HEK293T (cell line): ENCODE measurements at places on chromosomes 5 and 9.

DNA sequence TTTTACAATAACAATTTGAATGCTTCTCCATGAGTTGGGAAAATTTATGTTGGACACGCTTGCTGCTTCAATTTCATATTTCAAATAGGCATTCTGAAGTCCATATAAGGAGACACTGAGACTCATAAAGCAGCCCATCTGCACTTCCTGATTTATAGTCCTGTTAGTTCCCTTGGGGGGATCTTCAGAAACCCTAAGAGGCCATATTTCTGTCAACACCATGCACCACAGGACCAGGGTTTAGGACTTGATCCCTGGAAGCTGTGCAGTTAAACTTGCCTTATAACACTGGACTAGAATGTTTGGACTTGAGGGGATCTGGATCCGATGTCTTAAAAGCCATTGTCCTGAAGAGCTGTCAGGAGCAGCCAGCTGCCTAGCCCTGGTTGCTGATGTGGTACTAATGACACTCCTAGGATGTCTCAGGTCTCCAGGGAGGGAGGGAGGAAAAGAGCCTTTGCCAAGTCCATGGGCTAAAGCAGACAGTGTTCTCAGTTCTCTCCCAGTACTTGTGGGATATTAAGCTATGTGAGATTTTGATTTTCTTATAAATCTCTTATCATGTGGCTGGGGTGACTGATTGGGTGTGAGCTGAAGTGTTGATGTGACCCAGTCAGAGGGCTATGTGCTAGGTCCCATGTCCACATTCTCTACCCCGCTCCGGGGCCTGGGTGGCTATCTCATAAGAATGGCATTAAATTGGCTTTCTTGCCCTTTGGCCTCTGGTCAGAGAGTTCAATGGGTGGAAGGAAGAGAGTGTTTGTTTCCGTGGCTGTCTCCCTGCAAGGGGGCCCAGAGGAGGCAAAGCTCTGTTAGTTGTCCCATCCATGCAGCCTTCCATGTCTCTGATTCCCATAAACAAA, 399.8 kb downstream of the OSTF1 start:
- DNase-seq = no peak

DNA sequence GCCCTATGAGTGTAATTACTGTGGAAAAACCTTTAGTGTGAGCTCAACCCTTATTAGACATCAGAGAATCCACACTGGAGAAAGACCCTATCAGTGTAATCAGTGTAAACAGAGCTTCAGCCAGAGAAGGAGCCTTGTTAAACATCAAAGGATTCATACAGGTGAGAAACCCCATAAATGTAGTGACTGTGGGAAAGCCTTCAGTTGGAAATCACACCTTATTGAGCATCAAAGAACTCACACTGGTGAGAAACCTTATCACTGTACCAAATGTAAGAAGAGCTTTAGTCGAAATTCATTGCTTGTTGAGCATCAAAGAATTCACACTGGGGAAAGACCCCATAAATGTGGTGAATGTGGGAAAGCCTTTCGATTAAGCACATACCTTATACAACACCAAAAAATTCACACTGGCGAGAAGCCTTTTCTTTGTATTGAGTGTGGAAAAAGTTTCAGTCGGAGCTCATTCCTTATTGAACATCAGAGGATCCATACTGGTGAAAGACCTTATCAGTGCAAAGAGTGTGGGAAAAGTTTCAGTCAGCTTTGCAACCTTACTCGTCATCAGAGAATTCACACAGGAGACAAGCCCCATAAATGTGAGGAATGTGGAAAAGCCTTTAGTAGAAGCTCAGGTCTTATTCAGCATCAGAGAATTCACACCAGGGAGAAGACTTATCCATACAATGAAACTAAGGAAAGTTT, 9.9 kb downstream of the ZNF189 start:
- no peak for DNase-seq

- no peak for DNase-seq
Observed at GRCh38 chr9:3762076-3762475, 236.3 kb upstream of the RFX3 start.

DNA sequence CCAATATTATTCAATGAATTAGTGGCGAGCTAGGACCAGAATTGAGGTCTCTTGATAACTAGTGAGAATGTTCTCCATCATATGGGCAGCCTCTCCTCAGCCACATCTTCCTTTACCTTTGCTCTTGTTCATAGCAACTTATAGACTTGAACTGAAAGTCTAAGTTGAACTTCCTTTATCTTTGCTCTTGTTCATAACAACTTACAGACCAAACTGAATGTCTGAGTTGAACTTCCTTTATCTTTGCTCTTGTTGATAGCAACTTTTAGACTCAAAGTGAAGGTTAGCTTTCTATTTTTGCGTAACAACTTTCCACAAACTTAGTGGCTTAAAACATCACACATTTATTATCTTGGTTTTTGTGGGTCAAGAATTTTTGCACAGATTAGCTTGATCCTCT, 146.4 kb upstream of the C9orf72 start:
- DNase-seq = no peak

GRCh38 chr5:148145916-148146315, 22.4 kb upstream of the SPINK14 start:
- DNase-seq = no peak

- DNase-seq = no peak
Observed at GRCh38 chr5:74995926-74996325, 56.4 kb downstream of the GCNT4 start.
